ENCODE measurements at places on chromosomes 4 and X. TPM values are rescaled to one million over a fixed set of nuclear protein-coding genes. Genes with fewer than 3 reads are reported as not detected.

S100G gene
- total RNA-seq: not detected

CC2D2A gene
- total RNA-seq: 8.6 TPM

CACNA1F gene
- total RNA-seq: 0.70 TPM

CT83 gene
- total RNA-seq: not detected

SLC10A4 gene
- 0.20 TPM for total RNA-seq

LRP2BP gene
- 0.70 TPM for total RNA-seq

NAA11 gene
- not detected for total RNA-seq

NXF3 gene
- 1.0 TPM for total RNA-seq

ASB11 gene
- total RNA-seq: 0.12 TPM

STPG2 gene
- not detected for total RNA-seq

FAAH2 gene
- total RNA-seq: 9.8 TPM

CT45A1 gene
- total RNA-seq: not detected

SGMS2 gene
- 55.9 TPM for total RNA-seq

STATH gene
- not detected for total RNA-seq

AREG gene
- 30.0 TPM for total RNA-seq

SHOX gene
- total RNA-seq: 0.06 TPM

ABCE1 gene
- total RNA-seq: 35.2 TPM

CYBB gene
- total RNA-seq: 23.5 TPM

MAGEA9 gene
- not detected for total RNA-seq

ETDB gene
- total RNA-seq: not detected

SULT1B1 gene
- total RNA-seq: 331 TPM

SPANXA2 gene
- not detected for total RNA-seq

TMPRSS11B gene
- total RNA-seq: not detected

MAGEA9B gene
- total RNA-seq: not detected

ODAPH gene
- not detected for total RNA-seq

OCIAD1 gene
- total RNA-seq: 123 TPM

RRH gene
- total RNA-seq: not detected

MAGEB1 gene
- not detected for total RNA-seq

C1QTNF7 gene
- 1.5 TPM for total RNA-seq

PDLIM3 gene
- total RNA-seq: 4.3 TPM

CLTRN gene
- 0.28 TPM for total RNA-seq

CFP gene
- 1.2 TPM for total RNA-seq

NMU gene
- 0.67 TPM for total RNA-seq

GYG2 gene
- total RNA-seq: 11.3 TPM

ADAM29 gene
- total RNA-seq: not detected

MID1 gene
- 40.1 TPM for total RNA-seq

PDGFC gene
- total RNA-seq: 14.3 TPM

CXCL1 gene
- 4.3 TPM for total RNA-seq

FAM114A1 gene
- total RNA-seq: 77.2 TPM

PAGE4 gene
- total RNA-seq: not detected
